ENCODE measurements at places on chromosomes 7 and 10.

DNA sequence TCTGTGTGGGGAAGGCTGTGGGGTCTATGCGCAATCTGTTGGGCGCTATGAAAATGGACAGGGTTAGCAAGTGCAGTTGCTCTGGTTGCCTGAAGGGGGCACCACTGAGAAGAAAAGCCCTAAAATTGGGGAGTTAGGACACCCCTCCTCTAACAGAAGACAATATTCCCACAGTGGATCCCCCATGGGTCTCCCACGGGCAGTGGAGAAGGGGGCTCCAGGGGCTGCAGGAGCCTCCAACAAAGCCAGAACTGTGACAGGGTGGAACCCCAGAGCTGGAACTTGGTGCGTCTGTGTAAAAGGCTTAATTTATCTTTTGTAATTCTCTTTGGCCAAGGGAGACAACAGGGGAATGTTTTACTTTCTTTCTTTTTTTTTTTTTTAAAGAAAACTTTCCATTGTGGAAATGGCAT, 12.5 kb upstream of the COL13A1 start:
- DNase-seq, result no peak

GRCh38 chr7:583410-584121, 63.9 kb upstream of the PDGFA start:
- DNase-seq, result no peak

GRCh38 chr10:35570397-35570796, 34.7 kb upstream of the GJD4 start:
- DNase-seq, result no peak

GRCh38 chr10:14688606-14689005, 86.1 kb downstream of the FAM107B start:
- DNase-seq, result no peak

- DNase-seq, result no peak
Observed at GRCh38 chr7:91660734-91661356, 219.7 kb downstream of the MTERF1 start.

DNA sequence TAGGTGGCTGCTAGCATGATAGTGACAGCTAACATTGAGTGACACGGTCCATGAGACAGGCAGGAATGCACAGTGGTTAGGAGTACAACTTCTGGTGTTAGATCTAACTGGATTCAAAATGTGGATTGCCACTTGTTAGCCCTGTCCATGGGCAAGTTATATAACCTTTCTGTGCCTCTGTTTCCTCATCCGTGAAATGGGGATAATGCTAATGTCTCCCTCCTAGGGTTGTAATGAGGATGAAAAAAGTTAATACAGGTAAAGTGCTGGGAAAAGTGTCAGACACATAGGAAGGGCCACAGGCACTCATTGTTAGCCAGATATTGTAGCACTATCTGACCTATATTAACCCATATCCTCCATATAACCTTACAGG, 41.8 kb downstream of the TACR2 start:
- no peak for DNase-seq

GRCh38 chr7:98956937-98957336, 78.6 kb downstream of the TRRAP start:
- no peak for DNase-seq

DNA sequence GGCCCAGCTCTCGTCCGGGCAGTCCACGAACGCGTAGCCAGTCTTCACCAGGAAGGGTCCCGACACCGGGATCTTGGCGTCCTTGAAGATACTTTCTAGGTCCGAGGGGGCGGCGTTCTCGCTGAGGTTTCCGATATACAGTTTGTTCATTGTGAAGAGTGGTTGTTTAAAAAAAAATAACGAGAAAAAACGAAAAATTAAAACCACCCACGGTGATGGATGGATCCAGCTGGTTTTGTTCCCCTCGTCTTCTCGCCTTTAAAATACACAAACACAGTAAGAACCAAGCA, 385 bp downstream of the IGF2BP3 start:
- DNase-seq, result no peak

DNA sequence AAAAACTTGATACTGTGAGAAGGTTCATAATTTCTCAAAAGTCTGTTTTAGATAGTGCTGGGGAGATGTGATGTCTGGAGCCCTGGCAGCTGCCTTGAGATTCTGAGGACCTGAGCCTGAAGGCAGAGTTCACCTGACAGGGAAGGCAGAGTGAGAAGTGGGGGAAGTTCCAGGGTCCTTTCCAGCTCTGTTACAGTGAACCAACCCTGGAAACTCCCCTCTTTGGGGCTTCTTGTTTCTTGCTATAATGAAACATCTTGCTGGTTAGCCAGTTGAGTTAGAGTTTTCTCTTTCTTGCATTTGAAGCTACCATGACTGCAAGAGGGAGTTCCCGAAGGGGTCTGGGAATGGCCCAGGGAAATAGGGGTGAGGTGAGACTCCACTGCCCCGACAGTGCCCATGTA, 158.9 kb upstream of the TNRC18 start:
- DNase-seq, result no peak

GRCh38 chr10:14653271-14654161, 121.2 kb downstream of the FAM107B start:
- no peak for DNase-seq

Data from T-helper 17 cell (primary cell).